ENCODE measurements at places on chromosomes 3 and 15.

GRCh38 chr15:50187525-50187924, 5.5 kb downstream of the SLC27A2 start:
- DNase-seq: no peak

DNA sequence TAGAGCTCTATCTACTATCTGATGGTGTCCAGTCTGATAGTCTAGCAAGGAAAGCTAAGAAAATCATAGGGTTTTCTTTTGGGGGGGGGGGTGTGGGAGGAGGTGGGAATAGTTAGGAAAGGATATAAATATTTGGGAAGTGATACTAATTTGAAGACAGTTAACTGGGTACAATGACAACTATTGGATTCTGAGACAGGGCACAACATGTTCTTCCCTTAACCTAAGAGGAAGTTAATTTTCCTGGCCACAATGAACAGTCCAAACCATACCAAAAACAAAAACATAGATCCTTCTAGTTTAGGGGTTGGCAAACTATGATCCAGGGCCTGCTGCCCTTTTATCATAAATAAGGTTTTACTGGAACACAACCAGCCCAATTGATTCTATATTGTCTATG, 10.0 kb upstream of the HCLS1 start:
- DNase-seq: no peak

DNA sequence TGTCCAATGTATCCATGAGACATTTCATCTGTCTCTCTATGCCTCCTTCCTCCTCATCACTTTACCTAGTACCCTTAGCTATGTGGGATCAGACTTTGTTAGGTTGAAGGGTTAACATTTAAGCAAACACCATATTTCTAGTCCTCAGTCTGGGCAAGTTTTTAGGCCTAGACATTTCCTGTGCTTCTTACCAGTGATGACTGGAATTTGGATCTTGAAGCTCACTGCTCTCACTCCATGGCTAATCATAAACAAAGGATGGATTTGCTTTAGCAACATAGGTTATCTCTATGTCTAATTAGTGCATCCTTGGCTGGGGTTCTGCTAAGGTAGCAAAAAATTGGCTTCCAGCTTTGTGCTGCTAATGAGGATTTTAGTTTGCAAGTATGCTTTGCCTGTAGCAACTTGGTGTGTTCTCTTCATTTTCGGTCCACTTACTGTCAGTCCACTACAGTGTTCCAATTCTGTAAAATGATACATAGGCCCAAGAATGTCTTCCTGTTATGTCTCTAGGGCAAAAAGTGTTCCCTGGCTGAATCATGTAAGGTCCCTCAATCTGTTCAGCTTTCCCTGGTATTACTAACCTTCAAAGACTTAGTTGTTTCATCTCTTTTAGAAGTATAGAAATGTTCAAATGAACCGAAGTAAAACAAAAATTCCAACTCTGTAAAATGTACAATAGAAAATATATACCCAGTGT, 615.4 kb downstream of the CADM2 start:
- no peak for DNase-seq

GRCh38 chr3:110789315-110789714, 282.3 kb upstream of the NECTIN3 start:
- no peak for DNase-seq

DNA sequence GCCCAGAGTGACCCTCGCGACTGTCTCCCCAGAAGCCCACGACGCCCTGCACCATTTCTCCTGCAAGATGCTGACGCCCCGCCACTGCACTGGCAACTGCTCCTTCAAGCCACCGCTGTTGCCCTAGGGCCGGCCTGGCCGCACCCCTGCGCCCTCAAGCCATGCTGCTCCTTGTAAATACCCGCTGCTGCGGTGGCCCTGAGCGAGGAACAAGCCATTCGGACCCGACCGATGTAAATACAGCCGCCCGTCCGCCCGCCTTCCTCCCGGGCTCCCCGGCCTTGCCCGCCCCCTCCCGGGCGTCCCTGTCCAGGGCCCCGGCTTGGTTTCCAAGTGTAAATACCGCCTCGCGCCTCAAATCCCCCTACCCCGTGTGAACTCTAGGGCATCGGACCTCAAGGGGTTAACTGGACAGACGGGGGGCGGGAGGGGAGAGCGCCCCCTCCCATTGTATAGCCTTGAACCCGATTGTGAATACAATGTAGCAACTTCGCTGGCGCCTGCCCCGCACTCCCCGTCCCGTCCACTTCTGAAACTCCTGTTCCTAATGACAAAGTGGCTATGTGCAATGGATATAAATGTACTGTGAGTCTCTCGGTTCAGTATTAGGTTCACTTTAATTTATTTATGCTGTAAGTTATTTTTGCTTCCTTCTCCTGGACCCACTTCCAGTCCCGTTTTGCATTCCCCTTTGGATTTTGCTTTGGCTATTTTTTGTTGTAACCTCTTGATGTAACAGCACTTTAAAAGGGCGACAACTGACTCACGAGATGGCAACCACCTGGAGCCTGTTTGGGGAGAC, 5.9 kb downstream of the RNU6-1 start:
- no peak for DNase-seq

DNA sequence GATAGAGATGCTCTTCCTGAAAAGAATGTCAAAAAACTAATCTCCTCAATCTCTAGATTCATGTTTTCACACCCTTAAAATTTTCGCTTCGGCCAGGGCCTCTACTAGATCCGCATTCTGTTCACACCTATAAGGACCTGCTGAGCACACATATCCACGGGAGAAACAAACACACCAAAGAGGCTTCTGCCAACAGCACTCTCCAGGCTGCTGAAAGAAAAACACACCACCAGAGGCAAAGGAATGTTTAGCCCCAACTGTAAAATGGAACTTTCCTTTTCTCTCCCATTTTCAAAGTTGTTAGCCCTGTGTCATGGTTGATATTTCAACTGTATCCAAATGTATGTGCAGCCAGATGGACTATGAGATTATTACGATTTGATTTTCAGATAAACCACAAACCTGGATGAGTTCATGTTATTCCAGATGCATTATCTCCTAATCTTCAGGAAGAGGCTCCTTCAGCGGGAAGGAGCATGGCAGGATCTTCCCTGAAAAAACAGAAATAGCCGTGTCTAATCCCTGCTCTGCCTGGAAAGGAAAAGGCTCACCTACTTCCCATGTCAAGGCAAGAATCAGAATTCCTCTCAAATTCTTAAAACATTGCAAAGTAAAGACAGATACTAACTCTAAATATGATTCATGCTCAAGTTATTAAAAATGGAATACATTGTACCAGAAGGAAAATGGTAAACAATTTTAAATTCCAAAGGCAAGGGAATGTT, 442.7 kb upstream of the NR2F2 start:
- DNase-seq: no peak

GRCh38 chr15:75928680-75929608, 25.3 kb downstream of the FBXO22 start:
- no peak for DNase-seq

- DNase-seq: peak; percentile 73
Observed at GRCh38 chr15:39426552-39427532, 154.0 kb upstream of the THBS1 start.

DNA sequence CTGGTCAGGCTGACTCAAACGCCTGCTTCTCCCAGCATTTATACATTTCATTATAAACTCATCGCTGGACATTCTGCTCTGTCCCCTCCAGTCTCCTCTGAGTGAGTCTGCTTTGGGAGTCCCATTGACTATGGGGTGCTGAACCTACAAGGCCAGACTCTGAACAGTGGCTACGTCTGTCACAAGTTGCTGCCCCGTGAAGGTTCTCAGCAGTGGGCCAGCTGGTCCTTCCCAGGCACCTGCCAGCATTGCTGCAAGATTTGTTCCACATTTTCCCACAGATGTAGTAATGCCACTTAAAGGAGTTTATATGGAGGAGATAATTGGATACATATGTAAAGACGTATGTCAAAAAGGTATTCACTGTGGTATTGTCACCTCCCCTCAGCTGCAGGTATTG, 72.7 kb upstream of the ATP13A3 start:
- no peak for DNase-seq

GRCh38 chr3:194078045-194078821, 57.7 kb upstream of the HES1 start:
- no peak for DNase-seq

- no peak for DNase-seq
Observed at GRCh38 chr15:67066041-67066958, 898 bp downstream of the SMAD3 start.

GRCh38 chr3:181230258-181230657, 240.7 kb upstream of the DNAJC19 start:
- no peak for DNase-seq

DNA sequence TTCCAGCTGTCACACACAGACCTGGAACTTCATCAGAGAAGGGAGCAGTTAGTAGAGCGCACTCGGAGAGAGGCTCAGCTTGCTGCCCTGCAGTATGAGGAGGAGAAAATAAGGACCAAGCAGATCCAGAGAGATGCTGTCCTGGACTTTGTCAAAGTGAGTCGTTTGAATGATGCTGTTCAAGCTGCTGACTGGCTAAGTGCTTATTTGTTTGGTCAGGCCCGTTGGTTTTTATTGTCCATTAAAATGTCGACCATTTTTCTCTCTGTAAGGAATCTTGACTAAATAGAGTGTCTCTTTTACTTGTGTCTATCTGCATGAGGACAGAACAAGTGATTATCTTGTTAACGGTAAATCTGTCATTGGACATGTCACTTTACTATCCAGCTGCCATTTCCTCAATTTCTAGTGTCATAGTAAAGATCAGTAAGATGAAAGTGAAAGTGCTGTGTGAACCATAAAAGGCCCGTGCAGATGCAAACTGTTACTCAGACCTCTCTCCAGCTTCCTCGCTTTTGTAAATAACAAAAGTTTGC, 56.9 kb downstream of the LRCH3 start:
- DNase-seq: no peak

DNA sequence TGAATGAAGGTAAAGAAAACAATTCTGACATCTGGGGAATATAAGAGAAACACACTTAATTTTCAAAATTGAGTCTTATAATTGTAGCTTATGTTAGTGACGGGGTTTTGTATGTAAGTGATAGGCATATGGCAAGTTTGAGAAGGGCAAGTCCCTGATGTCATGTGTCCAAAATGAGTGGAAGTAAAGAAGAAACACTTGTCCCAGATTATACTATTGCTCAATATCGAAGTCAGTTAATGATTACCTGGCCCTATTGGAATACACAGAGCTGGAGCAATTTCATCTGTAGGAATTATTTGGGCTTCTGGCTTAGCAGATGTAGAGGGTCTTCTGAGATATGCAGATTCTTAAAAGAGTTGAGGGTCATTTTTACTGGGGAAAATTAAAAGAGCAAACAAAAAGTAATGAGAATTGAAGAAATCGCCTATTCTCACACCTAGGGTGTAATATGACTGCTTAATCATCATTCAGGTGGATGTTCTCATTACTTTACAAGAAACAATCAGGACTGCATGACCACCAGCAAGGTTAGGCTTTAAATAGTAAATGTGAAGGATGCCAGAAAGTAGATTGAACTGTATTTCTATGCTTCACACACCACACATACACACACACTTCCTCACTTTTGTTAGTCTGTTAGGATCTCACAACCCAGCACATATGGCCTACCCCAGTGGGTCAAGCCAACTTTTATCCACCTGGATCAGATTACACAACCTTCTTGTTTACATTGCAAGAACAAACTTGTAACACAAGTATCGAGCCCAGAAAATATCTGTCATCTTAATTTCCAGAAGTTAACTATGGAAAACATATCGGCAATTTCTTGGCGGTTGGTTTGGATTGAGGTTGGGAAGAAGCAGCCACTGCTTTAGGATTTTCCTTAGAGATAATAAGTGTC, 183.3 kb upstream of the LRRC3B start:
- no peak for DNase-seq

- DNase-seq: no peak
Observed at GRCh38 chr15:73330206-73331051, 38.3 kb downstream of the HCN4 start.

DNA sequence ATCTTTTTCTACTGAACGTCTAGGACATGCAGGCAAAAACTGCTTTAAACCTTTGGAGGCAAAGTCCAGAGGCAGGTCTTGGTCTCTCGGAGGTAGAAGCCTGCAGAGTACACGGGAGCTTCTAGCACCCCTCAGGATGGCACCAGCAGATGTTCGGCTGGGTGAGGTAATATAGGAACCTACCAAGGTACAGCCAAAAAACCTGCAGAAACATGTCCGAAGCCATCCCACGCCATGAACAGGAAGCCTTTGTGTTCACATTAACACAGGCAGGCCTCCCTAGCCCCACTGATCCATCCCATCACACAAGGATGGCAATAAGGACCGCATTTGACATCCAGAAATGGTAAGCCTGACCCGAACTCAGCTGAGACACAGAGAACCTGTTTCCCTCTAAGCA, 157.9 kb upstream of the HES1 start:
- DNase-seq: no peak

DNA sequence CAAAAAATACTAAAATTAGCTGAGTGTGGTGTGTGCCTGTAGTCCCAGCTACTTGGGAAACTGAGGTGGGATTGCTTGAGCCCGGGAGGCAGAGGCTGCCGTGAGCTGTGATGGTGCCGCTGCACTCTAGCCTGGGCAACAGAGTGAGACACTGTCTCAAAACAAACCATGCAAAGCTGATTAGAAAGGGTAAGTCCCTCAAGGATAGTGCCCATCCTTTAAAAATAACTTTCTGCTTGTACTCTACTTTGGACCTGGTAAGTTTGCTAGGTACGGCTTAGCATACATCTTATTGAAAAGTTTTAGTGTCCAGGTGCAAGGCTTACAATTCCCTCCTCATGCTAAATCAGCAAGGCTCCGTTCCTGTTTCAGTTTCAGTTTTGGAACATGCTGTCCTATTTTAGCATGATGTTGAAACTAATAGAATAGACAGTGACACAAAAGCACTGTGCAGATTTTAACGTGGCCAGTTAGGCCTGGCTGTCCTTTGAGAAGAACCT, 21.4 kb downstream of the FEM1B start:
- no peak for DNase-seq

- no peak for DNase-seq
Observed at GRCh38 chr3:124684459-124684858, 45.8 kb upstream of the UMPS start.

GRCh38 chr3:179415377-179415776, 35.9 kb downstream of the GNB4 start:
- DNase-seq: no peak

DNA sequence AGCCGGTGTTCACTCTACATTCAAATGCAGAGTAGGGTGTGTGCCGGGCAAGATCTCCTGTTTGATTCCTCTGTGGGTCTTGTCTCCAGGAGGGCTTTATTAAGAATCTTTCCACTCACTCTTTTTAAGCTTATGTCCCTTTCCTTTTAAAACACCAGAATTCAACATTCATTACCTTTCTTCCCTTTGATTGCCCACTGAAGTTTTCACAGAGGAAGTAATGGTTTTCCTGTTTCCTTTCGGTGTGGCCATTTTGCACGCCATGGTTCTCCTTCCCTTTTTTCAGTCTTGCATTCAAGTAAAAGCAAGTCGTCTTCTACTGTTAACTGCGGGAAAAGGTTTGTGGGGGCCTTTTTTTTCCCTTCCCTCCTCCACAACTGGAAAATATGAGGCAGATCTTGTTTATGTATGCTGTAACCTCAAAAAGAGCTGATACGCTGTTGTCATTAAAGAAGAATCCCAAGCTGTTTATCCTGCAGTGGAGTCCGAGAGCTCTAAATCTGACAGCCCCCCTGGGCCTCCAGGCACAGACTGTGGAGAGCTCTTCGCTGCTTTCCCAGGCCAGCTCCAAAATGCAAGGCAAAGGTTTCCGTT, 40.5 kb downstream of the FILIP1L start:
- no peak for DNase-seq
